Stimulated activated CD4-positive, alpha-beta T cell treated with anti-CD3 and anti-CD28 coated beads, Interleukin-4, amount 100 ng/mL, for 4 hours (primary cell): ENCODE measurements at places on chromosomes 11 and 22.

DNA sequence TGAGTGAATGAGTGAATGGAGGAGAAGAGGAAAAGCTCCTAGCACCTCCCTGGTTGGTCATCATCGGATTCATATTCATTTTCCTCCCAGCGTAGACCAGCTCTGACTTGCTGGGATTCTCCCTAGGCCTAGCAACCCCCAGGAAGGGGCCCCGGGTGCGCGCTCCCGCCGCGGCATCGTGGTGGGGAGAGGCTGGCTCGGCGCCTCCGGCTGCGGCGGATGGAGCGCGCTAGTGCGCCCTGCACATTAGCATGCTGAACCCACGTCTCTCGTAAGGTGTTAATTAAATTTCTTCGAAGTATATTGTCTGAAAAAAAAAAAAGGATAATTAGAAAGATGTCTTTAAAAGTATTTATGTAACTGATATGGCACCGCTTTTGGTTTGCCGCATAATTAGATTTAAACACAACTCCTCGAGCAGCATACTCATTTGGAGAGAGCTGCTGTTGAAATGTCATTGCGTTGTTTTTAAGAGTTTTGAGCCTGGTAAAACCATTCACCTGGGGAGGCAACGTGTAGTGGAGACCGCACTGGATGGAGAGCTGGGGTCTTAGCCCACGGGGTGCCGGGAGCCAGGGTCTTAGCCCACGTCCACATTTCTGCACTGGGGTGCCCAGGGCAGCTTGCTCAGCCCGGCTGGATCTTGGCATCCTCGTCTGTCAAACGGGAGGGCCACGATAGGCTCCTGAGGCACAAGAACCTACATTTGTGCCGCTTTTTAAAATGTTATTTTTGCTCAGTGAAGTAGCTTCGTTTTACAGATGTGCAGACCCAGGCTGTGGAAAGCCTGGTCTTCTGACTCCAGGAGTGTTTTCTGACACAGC lies 21.8 kb downstream of the MPPED1 start:
- DNase-seq, result no peak

GRCh38 chr11:117676501-117676900 lies 120.5 kb downstream of the DSCAML1 start:
- DNase-seq, result no peak

GRCh38 chr22:30385942-30386341 lies 1.3 kb downstream of the RNF215 start:
- DNase-seq, result no peak

DNA sequence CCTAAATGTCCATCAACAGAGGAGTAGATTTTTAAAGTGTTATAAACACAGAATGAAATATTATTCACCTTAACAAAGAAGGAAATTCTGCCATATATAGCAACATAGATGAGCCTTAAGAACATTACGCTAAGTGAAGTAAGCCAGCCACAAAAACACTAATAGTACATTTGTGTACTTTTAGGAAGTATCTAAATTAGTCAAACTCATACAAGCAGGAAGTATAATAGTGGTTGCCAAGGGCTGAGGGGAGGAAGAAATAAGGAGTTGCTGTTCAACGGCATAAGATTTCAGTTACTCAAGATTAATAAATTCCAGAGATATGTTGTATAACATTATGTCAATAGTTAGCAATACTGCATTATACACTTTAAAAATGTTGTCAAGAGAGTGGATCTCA lies 181.7 kb upstream of the ZC3H12C start:
- no peak for DNase-seq

GRCh38 chr11:85767246-85767945 lies 43.5 kb downstream of the SYTL2 start:
- no peak for DNase-seq

GRCh38 chr11:78941226-78941851 lies 366.7 kb upstream of the NARS2 start:
- no peak for DNase-seq

DNA sequence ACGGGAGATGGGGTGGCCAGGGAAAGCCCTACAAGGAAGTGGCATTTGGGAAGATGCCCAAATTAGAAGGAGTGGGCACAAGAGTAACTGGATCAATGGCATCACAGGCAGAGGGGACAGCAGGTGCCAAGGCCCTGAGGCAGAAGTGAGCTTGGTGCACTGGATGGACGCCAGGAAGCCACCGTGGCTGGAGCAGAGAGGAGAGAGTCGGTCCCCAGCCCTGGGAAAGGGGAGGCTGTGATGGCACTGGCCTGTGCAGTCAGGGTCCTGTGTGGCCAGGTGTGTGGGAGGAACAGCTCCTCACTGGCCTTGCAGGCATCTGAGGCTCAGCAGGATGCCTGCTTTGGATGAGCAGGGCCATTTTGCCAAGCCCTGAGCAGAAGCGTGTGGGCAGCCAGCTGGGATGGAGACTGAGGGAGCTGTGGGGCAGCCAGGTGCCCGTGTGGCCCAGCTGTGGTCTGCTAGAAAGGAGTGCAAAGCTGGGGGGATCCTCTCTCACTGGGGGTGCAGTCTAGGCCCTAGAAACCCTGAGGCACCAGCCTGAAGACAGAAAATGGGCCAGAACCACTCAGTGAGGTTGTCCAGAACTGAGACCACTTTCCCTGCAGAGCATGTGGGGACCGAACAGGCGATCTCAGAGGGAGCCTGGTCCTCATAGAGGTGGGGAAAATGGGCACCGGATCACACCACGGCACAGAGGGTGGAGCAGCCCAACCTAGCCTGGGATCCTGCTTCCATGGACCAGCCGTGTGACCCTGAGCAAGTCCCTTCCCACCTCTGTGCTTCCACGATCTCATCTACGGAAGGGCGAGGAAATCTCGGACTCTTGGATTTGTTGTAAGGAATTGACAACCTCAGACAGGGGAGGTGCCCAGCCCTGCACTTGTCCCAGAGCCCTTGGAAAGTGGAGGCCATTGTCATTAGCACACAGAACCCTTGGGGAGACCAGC lies 78.6 kb upstream of the RTL6 start:
- no peak for DNase-seq

- DNase-seq, result no peak
Observed at GRCh38 chr22:28075358-28075981, 156.4 kb upstream of the PITPNB start.

DNA sequence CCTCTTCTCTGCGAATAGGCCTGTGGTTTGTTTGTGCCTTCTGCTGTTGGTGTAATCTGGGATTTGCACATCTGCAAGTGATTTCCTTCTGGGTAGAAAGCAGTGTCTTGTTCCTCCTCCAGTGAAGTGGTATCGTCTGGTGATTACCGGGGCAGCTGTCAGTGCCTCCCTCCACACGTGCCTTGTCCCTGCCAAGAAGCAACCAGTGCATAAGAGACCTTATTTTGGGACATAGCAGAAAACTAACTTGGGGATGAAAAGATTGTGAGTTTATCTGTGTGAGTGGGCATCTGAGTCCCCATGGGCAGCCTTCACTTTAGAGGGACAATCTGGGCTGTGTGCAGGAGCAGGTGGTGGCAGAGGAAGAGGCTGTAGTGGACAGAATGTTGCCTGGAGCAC lies 71.5 kb upstream of the SORL1-AS1 start:
- DNase-seq, result no peak

- peak; percentile 75 for DNase-seq
Observed at GRCh38 chr11:65181569-65182257, at the start of gene CAPN1. Gene CAPN1, plus strand, starts transcription at chr11:65181928. Its CDS starts 774 bp downstream, at chr11:65182702.

DNA sequence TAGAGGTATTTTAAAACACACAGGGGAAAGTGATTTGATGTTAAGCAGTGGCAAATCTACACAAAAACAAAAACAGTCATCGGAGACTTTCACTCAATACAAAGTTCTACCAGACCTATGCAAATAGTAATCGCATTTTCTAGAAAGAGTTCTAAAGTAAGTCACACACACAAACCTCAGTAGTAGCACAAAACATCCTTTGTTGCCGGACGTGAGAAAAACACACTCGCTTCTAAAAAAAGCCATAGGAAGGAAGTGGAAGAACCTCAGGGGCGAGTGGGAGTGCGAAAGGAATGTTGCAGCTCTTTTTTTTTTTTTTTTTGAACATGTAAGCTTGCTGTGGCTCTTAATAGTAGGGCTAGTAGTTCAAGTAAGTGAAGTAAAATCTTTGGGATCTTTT lies 88.9 kb downstream of the MAML2 start:
- DNase-seq, result no peak

GRCh38 chr11:36454941-36455631 lies 55.0 kb downstream of the TRAF6 start:
- DNase-seq, result no peak

DNA sequence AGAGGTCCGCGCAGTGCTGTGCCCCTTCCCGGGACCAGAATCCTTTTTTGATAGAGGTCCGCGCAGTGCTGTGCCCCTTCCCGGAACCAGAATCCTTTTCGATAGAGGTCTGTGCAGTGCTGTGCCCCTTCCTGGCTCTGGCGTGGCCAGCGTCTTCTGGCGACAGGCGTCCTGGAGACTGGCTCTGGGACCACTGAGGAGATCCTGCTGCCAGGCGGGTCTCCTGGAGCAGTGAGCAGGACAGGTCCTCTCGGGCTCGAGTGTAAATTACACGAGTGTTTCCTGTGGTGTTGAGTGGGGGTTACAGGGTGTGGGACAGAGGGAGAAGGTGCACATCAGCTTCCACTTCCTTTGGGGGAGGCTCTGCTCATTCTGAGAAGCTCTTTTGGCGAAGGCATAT lies 98.1 kb downstream of the TBC1D22A start:
- no peak for DNase-seq

DNA sequence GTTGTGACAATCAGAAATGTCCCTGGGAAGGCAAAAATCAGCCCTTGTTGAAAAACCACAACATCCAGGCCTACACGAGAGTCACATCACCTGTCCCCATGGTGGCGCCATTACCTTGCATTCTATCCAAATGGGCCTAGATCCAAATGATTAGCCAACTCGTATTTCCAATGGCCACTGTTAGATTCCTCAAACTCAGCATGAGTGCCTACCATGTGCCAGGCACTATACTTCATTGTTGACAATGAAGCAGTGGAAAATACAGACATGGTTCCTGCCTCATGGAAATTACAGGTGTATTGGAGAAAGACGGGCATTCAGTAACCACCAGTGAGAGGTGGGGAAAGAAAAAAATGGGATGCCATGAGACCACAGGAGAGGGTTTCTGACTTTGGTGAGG lies 29.8 kb upstream of the CREB3L1 start:
- DNase-seq, result no peak

DNA sequence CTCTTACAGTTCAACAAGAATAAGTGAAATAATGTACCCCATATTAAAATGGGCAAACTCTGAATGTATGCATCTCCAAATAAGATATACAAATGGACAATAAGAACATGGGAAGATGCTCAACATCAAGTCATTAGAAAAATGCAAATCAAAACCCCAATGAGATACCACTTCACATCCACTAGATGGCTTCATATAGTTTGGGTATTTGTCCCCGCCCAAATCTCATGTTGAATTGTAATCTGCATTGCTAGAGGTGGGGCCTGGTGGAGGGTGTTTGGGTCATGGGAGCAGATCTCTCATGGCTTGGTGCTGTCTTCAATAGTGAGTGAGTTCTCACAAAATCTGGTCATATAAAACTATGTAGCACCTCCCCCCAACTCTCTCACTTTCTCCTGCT lies 5.7 kb downstream of the MPZL2 start:
- DNase-seq, result no peak

- DNase-seq, result no peak
Observed at GRCh38 chr11:111298413-111299100, at the start of gene POU2AF3. Gene POU2AF3, plus strand, starts transcription at chr11:111298546. Its CDS starts 36 bp downstream, at chr11:111298582.
